SW 1271 (cell line): ENCODE measurements at places on chromosomes 4 and X.

DNA sequence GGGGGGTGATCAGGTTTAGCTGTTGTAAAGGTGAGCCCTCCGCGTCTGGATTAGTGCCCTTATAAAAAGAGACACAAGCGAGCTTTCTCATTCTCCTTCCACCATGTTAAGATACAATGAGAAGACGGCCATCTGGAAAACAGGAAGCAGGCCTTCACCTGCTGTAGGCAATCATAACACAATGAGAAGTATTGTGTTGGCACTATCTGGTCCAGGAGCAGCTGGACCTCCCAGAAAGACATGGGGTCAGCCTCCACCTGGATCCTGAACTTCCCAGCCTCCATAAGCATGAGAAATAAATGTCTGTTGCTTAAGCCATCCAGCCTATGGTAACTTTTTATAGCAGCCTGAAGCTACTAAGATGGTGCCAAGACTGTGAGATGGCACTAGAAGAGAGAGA, 8.6 kb upstream of the SMIM20 start:
- no peak for DNase-seq

DNA sequence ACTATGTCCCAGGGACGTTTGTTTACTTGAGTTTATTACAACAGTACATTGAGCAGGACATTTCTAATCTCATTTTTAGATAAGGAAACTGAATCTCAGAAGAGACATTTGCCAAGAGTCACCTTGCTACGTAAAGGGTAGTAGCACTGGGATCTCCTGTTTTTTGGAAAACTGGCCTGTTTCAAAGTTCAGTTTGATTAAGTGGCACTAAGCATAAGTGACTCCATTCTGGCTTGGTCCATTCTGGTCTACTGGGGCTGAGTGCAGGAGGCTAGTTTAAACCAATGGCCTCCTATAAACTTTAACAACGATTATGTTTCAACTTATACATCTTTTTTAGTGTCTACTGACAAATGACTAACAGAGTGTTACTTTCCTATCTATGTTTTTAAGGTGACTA, 382.5 kb downstream of the ANKRD50 start:
- no peak for DNase-seq

GRCh38 chrX:45497290-45497689, 296.6 kb upstream of the DIPK2B start:
- DNase-seq = no peak

DNA sequence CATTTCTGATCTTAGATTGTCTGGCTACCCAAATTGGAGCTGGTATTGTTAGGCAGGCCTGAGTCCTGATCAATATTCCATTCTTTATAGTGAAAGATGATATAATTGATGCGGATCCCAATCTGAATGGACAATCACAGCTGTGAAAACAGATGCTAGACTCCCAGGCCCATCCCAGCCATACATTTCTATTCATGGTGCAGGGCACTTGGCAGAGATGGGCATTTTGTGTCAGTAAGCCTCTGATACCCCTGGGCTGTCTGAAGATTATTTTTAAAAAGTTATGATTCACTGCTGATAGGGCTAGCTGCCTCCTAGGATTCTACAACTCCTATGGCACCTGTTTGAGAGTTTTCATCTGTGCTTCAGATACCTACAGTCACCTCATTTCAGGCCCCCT, 61.2 kb upstream of the TSPAN7 start:
- no peak for DNase-seq
